ENCODE measurements at places on chromosomes 12 and 14. TPM values are rescaled to one million over a fixed set of nuclear protein-coding genes. Genes with fewer than 3 reads are reported as not detected.

The INHBE gene
- total RNA-seq = 0.34 TPM

The SERPINA4 gene
- not detected for total RNA-seq

The SRSF5 gene
- total RNA-seq = 289 TPM

- H3K27ac ChIP-seq = no peak overlapping the region
- peaks cover 1% of the 10 kb centered on the region for H3K27me3 ChIP-seq
- DNase-seq = no peak
- no peaks in the 10 kb centered on the region for H3K4me1 ChIP-seq
- no peak overlapping the region for H3K4me3 ChIP-seq
These were observed 159.1 kb downstream of the C12orf50 start for GRCh38 chr12:87870061-87870460.

DNA sequence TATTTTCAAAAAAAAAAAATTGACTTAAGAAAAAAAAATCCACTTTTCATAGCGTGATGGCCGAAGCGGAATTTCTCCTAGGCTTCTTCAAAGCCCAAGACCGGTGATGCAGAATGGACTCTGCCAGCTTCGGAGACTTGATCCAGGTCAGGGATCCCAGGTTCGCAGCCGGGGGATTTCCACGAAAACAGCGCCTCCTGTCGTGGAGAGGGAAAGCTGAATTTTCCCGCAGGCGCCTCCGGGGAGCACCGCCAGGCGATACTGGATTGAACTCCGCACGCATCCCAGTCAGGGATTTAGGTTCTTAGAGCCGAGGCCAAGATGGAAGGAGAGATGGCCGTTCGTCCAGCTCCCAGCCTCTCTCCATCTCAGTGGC, 2.1 kb downstream of the TTC6 start:
- no peak overlapping the region for H3K27ac ChIP-seq
- no peak for DNase-seq
- peaks cover 35% of the 10 kb centered on the region for H3K4me1 ChIP-seq
- H3K36me3 ChIP-seq = peaks cover 19% of the 10 kb centered on the region
- H3K4me3 ChIP-seq = no peak overlapping the region

- no peak overlapping the region for H3K27ac ChIP-seq
- H3K27me3 ChIP-seq = no peaks in the 10 kb centered on the region
- H3K4me1 ChIP-seq = no peaks in the 10 kb centered on the region
- H3K4me3 ChIP-seq = no peak overlapping the region
- H3K36me3 ChIP-seq = no peaks in the 10 kb centered on the region
These were observed 305.2 kb upstream of the PDE3A start for GRCh38 chr12:20063116-20063515.

DNA sequence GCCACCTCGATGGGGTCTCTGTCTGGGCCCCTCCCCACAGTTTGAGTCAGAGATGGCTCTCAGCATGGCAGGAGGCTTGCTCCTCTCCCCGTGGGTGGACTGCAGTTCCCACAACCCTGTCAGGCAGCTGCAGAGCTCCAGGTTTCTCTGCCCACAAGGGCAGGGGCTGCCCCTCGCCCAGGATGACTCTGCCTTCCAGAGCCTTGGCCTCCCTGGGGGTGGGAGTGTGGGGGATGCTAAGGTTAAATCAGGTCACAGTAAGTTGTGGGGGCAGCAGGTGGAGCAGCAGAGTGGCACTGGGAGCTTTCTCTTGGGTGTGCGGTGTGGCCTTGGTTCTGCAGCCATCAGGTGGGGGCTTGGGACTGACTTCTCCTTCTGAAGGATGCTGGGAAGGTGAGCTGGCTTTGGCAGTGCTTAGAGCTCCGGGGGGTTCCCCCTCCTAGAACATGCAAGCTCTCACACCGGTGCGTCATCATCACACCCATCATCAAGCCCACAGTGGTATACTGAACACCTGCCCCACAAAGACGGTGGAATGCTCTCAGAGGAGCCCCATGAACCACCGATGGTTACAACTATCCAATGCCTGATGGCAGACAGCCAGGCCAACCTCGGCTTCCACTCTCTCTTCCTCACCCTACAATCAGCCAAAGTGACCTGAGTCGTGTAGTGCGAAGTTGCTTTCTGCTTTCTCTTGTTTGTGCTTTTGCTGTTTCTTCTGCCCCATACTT, 39.7 kb downstream of the ERH start:
- peak overlapping the region; percentile 33 for H3K27ac ChIP-seq
- H3K4me3 ChIP-seq = no peak overlapping the region

GRCh38 chr12:51430196-51430895, 5.7 kb downstream of the SLC4A8 start:
- H3K4me1 ChIP-seq = peaks cover 2% of the 10 kb centered on the region
- no peak for DNase-seq
- H3K4me3 ChIP-seq = no peak overlapping the region
- H3K36me3 ChIP-seq = no peaks in the 10 kb centered on the region
- no peak overlapping the region for H3K27ac ChIP-seq

DNA sequence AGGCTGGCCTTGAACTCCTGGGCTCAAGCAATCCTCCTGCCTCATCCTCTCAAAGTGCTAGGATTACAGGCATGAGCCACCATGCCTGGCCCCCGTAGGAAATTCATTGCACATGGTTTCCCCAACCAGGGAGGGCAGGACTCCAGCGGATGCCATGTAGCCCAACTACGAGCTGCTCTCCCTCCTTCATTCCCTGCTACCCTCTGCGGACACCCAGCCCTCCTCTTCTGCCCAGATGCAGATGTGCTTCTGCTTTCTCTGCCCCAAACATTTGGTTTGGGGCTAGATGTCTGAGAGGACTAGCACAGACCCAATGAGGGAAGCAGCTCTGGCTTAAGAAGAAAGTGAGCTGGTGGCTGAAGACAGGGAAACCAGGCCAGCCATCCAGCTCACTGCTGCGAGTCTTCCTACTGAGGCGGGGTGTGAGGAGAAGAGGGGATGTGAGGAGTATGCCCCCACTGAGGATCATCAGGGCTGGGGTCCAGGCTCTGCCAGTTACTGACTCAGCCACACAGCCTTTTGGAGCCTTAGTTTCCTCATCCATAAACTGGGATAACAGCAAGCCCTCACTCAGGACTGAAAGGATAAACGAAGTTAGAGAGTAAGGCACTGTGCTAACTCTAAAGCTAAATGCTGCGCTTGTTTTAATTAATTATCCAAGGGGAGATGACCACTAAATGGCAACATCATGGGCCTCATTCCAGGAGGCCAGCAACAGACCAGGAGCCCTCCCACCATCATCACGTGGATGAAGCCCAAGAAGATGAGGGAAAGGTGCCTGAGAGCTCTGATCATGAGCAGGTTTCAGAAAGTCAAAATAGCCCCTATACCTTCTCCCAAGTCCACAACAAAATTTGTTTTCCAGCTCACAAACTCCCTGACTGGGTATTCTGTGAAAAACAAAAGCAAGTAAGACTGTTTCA, 10.9 kb downstream of the CTDSP2 start:
- peak overlapping the region; percentile 86 for H3K27ac ChIP-seq
- no peaks in the 10 kb centered on the region for H3K36me3 ChIP-seq
- no peak overlapping the region for H3K4me3 ChIP-seq
- no peak for DNase-seq
- no peaks in the 10 kb centered on the region for H3K27me3 ChIP-seq

DNA sequence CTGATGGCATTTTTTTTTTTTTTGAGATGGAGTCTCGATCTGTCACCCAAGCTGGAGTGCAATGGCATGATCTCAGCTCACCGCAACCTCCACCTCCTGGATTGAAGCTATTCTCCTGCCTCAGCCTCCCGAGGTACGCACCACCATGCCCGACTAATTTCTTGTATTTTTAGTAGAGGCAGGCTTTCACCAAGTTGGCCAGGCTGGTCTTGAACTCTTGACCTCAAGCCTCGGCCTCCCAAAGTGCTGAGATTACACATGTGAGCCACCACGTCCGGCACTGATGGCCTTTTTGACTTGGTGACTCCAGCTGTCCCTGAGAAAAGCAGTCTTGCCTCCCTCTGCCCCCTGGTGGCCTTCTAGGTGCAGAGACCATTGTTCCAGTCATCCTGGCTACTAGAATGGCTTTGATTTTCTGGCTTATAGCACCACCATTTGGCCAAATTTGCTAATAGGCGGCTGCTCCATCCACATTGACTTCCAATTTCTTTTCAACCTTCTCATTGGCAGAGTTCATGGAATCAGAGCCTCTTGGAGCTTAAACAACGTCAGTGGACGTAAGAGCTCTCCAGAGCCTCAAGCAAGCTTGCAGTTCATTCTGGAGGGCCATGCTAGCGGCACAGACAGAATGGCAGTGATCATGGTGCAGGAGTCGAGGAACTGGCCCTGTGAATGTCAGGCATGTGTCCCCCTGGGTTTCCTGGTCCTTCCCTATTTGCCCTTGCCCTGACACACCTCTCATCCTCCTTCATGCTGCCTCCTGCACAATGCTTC, 25.4 kb upstream of the EIF4B start:
- no peaks in the 10 kb centered on the region for H3K4me1 ChIP-seq
- no peak overlapping the region for H3K4me3 ChIP-seq
- H3K36me3 ChIP-seq = no peaks in the 10 kb centered on the region
- peak overlapping the region; percentile 9 for H3K27ac ChIP-seq

- no peak overlapping the region for H3K4me3 ChIP-seq
- H3K4me1 ChIP-seq = no peaks in the 10 kb centered on the region
- peaks cover 1% of the 10 kb centered on the region for H3K27me3 ChIP-seq
- no peak overlapping the region for H3K27ac ChIP-seq
- H3K36me3 ChIP-seq = peaks cover 3% of the 10 kb centered on the region
These were observed 93.9 kb downstream of the DYRK2 start for GRCh38 chr12:67742461-67742860.

- no peak overlapping the region for H3K27ac ChIP-seq
- no peak overlapping the region for H3K4me3 ChIP-seq
- no peaks in the 10 kb centered on the region for H3K4me1 ChIP-seq
- H3K27me3 ChIP-seq = no peaks in the 10 kb centered on the region
These were observed 258.6 kb downstream of the MSRB3 start for GRCh38 chr12:65536876-65537681.

GRCh38 chr12:82966001-82966559, 279.4 kb downstream of the TMTC2 start:
- H3K36me3 ChIP-seq = peaks cover 4% of the 10 kb centered on the region
- H3K4me3 ChIP-seq = no peak overlapping the region
- no peak for DNase-seq
- H3K27ac ChIP-seq = no peak overlapping the region

- H3K27ac ChIP-seq = no peak overlapping the region
- H3K4me1 ChIP-seq = no peaks in the 10 kb centered on the region
- H3K27me3 ChIP-seq = no peaks in the 10 kb centered on the region
These were observed 819.2 kb downstream of the FSCB start for GRCh38 chr14:43687921-43688320.

Data from activated CD4-positive, alpha-beta memory T cell treated with anti-CD3 and anti-CD28 coated beads for 36 hours (primary cell).